Activated T-helper 2 cell treated with anti-CD3 and anti-CD28 coated beads, Interferon-gamma antibody, Interleukin-2, Interleukin-4, amounts not matched to agents 10 μg/mL and 5 μg/mL and 100 μg/mL, durations not matched to agents 14 hours and 24 hours and 36 hours (primary cell): ENCODE measurements at places on chromosomes 12 and 14.
A peak's percentile ranks its signal among the peaks of the same experiment; 100 is the strongest.

DNA sequence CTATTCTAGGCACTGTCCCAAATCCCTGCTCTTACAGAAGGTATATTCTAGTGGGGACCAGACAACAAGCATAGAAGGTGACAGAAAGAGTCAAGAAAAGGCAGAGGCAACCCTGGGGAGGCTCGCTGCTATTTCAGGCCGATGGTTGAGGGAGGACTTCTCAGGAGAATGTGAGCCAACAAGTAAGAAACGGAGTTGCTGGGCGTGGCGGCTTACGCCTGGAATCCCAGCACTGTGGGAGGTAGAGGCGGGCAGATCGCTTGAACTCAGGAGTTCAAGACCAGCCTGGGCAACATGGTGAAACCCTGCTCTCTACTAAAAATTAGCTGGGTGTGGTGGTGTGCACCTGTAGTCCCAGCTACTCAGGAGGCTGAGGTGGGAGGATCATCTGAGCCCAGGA lies 4.7 kb upstream of the GOLGA3 start:
- no peak for DNase-seq
- peaks cover 42% of the 10 kb centered on the region for H3K36me3 ChIP-seq
- peaks cover 29% of the 10 kb centered on the region for H3K4me1 ChIP-seq
- peak overlapping the region; percentile 93 for H3K27ac ChIP-seq
- H3K4me3 ChIP-seq, result no peak overlapping the region

GRCh38 chr12:93571925-93572711 lies at the start of gene SOCS2:
Gene SOCS2, plus strand, starts transcription at chr12:93572675. Its CDS starts 223 bp downstream, at chr12:93572898.
- H3K4me3 ChIP-seq, result peak within 1 kb of the TSS; percentile 98
- H3K4me1 ChIP-seq, result peaks cover 22% of the 10 kb centered on the region
- H3K27me3 ChIP-seq, result peaks cover 20% of the 10 kb centered on the region
- H3K27ac ChIP-seq, result peak within 1 kb of the TSS; percentile 95

DNA sequence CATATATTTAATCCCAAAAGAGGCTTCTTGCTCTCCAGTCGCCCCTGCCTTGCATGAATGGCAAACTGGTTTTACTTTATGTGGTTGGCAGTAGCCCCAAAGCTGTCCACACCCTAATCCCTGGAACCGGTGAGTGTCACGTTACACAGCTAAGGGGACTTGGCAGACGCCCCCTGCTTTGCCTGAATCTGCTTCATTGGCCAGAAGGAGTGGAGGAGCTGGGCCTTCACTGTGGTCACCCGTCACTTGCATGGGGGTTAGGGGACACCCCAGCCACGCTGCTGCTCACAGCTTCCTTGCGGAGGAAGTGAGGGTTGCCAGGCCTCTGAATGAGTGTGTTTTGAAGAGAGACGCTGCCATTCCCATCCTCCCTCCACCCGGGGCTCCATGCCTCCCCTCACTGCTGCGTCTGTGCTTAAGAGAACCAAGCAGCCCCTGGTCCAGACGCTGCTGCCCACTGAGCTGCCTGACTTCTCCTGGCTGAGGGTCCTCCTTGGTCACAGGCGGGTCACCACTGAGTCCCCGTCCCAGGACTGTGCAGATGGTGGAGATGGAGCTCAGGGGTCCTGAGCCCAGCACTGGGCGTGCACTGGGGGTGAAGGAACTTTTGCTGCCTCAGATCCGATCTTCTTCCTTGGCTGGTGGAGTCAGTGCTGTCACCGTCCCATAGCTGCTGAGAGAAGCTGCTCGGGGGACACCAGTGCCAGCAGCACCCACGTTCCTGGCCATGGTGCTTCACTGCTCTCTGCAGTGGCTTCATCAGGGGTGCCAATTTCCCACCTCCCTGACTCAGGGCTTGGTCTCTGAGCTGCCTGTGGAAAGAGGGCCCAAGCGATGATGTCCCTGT lies 39.8 kb downstream of the GALNT9 start:
- peaks cover 3% of the 10 kb centered on the region for H3K36me3 ChIP-seq
- H3K4me3 ChIP-seq, result no peak overlapping the region
- peaks cover 11% of the 10 kb centered on the region for H3K27me3 ChIP-seq
- H3K27ac ChIP-seq, result no peak overlapping the region

- peaks cover 2% of the 10 kb centered on the region for H3K36me3 ChIP-seq
- H3K27ac ChIP-seq, result no peak overlapping the region
- peak; percentile 16 for DNase-seq
- H3K27me3 ChIP-seq, result no peaks in the 10 kb centered on the region
These were observed 224.3 kb downstream of the SLC41A2 start for GRCh38 chr12:104733717-104734175.

DNA sequence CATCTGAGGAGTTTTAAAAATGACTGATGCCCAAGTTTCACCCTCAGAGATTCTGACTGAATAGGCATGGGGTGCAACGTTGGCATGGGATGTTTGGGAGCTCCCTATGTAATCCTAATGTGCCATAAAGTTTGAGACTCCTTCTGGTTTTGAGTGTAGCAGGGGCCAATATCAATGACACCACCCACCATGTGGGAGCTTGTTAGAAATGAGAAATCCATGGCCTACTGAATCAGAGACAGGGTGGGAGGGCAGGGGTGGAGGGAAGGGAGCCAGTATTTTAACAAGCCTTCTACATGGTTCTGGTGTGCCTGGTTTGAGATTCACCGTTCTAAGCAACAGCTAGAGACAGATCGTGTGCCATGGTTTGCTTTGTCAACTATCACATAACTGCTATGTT lies 46.1 kb downstream of the VCPKMT start:
- no peak overlapping the region for H3K4me3 ChIP-seq
- no peak for DNase-seq
- no peaks in the 10 kb centered on the region for H3K27me3 ChIP-seq
- H3K36me3 ChIP-seq, result peaks cover 10% of the 10 kb centered on the region
- peaks cover 50% of the 10 kb centered on the region for H3K4me1 ChIP-seq

- H3K36me3 ChIP-seq, result peaks cover 15% of the 10 kb centered on the region
- H3K27ac ChIP-seq, result no peak overlapping the region
- no peak for DNase-seq
- no peaks in the 10 kb centered on the region for H3K27me3 ChIP-seq
- H3K4me3 ChIP-seq, result no peak overlapping the region
These were observed 84.4 kb downstream of the PPHLN1 start for GRCh38 chr12:42410340-42410739.

GRCh38 chr14:99174770-99175319 lies 97.2 kb downstream of the BCL11B start:
- no peak overlapping the region for H3K27ac ChIP-seq
- no peak overlapping the region for H3K4me3 ChIP-seq
- H3K4me1 ChIP-seq, result peaks cover 10% of the 10 kb centered on the region
- H3K36me3 ChIP-seq, result peaks cover 65% of the 10 kb centered on the region
- H3K27me3 ChIP-seq, result no peaks in the 10 kb centered on the region

DNA sequence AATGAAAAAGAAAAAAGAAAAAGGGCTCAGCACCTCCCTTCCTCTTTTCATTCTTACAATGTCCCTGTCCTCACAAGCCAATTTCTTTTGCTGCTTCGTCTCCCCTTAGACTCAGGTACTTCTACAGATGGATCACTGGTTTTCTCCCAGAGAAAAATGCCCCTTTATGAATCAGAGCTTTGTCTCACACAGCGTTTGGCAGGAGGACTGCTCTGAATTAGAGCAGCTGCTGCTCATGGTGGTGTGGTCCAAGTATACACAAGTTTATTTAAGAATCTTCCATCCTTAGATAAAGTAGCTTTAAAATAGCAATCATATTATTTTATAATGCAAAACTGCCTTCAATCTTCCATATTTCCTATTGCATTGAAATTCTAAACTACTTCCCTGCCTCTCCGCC lies 80.3 kb downstream of the SLC8A3 start:
- H3K36me3 ChIP-seq, result no peaks in the 10 kb centered on the region
- no peak for DNase-seq
- no peak overlapping the region for H3K27ac ChIP-seq
- H3K4me3 ChIP-seq, result no peak overlapping the region
- H3K27me3 ChIP-seq, result peaks cover 24% of the 10 kb centered on the region

GRCh38 chr12:537772-538171 lies 78.0 kb downstream of the B4GALNT3 start:
- no peak overlapping the region for H3K27ac ChIP-seq
- no peak for DNase-seq
- no peaks in the 10 kb centered on the region for H3K36me3 ChIP-seq
- peaks cover 6% of the 10 kb centered on the region for H3K4me1 ChIP-seq
- peaks cover 2% of the 10 kb centered on the region for H3K27me3 ChIP-seq

DNA sequence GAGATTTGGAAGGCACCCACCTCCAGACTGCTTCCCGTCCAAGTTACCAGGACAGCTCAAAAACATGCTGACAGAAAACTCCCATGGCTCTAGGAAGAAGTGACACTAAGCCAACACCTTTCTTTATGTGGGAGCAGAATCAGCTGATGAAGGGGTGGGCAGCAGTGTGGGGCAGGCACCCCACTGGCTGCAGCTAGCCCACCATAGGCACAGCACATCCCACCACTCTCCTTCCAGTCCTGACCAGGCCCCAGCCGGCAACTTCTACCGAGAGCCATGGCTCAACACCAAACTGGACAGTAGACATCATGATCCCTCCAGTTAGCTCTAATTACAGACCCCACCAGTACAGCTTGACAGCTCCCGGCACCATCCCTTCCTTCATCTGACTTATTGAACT lies 45.0 kb downstream of the SH2B3 start:
- peaks cover 76% of the 10 kb centered on the region for H3K36me3 ChIP-seq
- peak overlapping the region; percentile 3 for H3K27ac ChIP-seq
- no peak overlapping the region for H3K4me3 ChIP-seq
- no peaks in the 10 kb centered on the region for H3K27me3 ChIP-seq

DNA sequence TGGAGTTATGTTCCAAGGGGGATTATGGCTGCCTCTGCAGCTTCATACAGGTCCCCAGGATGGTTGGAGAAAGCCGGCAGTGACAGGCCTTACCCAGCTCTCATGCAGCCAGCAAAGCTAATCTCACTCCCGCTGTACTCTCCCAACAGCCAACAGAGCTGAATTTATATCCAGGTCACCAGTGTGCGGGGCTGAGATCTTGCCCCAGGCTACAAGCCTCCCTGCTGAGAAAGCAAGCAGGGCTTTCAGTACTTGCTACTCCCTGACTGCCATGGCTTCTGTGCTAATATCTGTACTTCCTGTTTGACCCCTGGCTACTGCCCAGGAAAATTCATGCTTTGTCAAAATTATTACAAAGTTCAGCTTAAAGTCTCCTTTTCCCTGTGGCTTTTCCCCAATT lies 92.9 kb downstream of the ATP23 start:
- no peaks in the 10 kb centered on the region for H3K36me3 ChIP-seq
- no peaks in the 10 kb centered on the region for H3K4me1 ChIP-seq
- no peak overlapping the region for H3K27ac ChIP-seq
- H3K27me3 ChIP-seq, result no peaks in the 10 kb centered on the region
- no peak overlapping the region for H3K4me3 ChIP-seq
- no peak for DNase-seq

DNA sequence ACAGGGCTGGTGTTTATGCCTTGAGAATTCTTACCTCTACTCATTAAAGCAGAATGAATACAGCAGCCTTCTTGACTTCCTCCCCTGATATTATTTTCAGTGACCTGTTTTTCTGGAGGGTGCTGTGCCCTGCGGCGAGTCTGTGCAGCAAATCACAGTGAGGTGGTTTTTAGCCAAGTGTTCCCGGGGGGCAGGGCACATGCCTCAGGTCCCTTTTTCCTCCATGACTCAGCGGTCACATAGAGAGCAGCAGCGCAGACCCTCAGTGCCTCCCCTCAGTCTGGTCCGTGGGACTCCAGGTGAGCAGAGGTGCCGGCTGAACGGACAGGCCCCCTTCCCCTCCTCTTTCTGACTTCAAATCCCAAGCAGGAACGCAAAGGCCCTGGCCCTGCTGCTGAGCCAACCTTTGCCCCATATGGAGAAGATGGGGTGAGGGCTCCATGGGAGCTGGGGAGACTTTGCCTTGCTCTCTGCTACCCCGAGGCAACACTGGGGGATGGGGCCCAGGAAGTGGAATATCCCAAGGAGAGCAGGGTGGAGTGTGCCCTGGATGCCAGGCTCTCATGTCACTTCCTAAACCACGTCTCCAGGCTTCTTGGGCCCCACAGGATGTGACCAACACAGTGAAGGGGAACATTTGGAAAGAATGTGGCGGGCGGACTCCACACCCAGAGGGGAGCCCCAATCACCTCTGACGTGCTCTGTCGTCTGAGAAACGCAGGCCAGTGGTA lies 90.0 kb downstream of the DHRS2 start:
- H3K4me1 ChIP-seq, result no peaks in the 10 kb centered on the region
- DNase-seq, result no peak
- H3K4me3 ChIP-seq, result no peak overlapping the region
- H3K27ac ChIP-seq, result no peak overlapping the region
- no peaks in the 10 kb centered on the region for H3K27me3 ChIP-seq
- no peaks in the 10 kb centered on the region for H3K36me3 ChIP-seq

DNA sequence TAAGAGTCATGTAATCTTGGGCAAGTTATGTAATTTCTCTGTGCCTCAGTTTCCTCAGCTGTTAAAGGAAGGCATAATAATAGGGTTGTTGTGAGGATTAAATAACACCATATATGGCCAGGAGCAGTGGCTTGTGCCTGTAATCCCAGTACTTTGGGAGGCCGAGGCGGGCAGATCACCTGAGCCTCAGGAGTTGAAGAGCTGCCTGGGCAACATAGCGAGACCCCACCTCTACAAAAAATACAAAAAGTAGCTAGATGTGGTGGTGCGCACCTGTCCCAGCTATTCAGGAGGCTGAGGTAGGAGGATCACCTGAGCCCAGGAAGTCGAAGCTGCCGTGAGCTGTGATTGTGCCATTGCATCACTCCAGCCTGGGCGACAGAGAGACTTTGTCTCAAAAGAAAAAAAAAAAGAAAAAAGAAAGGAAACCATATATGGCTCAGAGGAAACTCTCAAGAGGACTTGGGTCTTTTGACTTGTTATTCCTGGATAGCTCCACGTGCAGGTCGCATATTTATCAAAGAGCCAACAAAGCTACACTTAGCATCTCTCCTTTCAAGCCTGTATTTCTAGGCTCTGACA lies 6.9 kb downstream of the GPRC5A start:
- H3K27ac ChIP-seq, result no peak overlapping the region
- H3K4me3 ChIP-seq, result no peak overlapping the region
- peaks cover 11% of the 10 kb centered on the region for H3K4me1 ChIP-seq
- H3K27me3 ChIP-seq, result peaks cover 18% of the 10 kb centered on the region
- H3K36me3 ChIP-seq, result no peaks in the 10 kb centered on the region

DNA sequence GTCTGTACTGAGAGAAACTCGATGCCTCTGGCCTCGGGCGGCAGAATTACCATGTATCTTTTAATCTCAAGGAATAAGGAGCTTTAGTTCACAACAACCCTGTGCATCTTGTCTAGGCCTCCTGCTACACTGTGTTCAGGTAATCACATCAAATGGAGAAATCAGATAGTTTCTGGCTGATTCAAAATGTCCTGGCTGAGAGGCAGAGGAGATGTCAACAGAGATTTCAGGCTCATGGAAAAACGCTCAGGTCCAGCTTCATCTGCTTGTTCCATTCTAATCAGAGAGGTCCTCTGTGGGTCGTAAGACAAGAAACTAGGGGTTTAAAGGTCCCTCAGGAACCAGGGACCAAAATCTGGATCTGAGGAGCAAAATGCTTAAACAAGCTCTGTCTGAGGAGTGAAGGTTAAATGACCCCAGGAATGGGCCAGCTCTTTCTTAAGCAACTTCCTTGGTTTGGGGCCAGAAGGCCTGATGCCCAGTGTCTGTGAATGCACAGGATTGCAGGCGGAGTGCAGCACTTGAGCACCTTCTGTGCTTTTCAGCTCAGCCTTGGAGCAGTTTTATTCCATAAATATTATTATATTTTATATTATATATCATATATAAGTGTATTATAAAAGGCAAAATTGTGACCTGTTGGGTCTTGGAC lies 170.2 kb upstream of the PRICKLE1 start:
- H3K27ac ChIP-seq, result no peak overlapping the region
- no peaks in the 10 kb centered on the region for H3K36me3 ChIP-seq
- no peaks in the 10 kb centered on the region for H3K27me3 ChIP-seq
- no peak overlapping the region for H3K4me3 ChIP-seq
- H3K4me1 ChIP-seq, result peaks cover 6% of the 10 kb centered on the region
